Stimulated activated CD8-positive, alpha-beta memory T cell treated with anti-CD3 and anti-CD28 coated beads, Interleukin-7, amount 100 ng/mL, for 1 hour (primary cell): ENCODE measurements at places on chromosomes 12 and 14.
A peak's percentile ranks its signal among the peaks of the same experiment; 100 is the strongest.

- no peak for DNase-seq
These were observed 267.2 kb upstream of the BTG1 start for GRCh38 chr12:92412856-92413255.

DNA sequence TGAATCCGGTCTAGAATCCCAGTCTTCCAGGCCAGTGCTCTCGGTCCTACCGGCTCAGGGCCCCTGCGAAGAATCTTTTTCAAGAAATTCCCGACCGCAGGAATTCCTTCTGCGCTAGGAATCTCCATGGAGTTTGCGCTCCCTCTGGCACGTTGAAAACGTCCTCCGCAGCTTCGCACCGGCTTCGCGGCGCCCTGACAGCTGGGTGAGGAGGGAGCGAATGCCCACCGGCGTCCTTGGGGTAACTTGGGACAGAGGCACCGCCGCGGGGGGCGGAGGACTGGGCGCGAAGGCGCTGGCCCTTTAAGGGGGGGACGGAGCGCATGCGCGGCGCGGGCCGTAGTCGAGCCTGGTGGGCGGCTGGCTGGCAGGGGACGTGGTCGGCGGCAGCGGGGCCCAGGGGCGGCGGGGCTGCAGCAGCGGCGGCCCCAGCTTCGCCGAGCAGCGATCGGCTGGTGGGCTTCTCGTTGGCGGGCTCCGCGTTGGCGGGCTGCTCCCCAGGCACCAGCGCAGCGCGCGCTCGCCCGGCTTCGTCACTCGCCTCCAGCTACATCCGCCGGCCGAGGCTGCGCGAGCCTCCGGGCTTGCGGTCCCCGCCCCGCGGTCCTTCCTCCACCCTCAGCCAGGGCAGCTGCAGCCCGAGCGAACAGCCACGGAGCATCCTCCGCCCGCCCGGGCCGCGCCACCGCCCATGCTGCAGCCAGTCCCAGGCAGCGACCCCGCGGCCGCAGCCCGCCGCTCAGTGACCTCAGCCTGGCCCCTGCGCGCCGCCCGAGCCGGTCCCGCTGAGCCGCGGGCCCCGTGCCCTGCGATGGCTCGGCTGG lies at the start of gene VASH1:
VASH1 (plus strand) TSS at position 333 of the 824 bp plus-strand sequence. CDS start 1,354 bp downstream, outside the sequence.
- peak; percentile 18 for DNase-seq

DNA sequence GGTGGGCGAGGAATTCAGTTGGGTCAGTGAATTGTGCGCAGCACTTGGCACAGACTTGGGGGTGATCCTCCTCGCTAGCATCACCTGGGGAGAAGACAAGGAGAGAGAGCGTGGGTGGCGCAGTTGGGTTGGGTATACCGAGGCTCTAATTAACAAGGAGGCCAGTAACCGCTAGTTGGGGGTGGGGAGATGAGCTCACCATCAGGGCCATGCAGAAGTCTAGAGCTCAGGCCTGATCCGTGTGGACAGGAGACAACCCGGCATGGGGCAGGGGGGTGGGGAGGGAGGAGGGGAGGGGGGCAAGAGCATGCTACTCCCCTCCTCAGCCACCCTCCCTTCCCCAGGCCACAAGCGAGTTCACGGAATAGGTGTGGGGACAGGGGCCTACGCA lies 580 bp downstream of the SALL2 start:
- DNase-seq: no peak

DNA sequence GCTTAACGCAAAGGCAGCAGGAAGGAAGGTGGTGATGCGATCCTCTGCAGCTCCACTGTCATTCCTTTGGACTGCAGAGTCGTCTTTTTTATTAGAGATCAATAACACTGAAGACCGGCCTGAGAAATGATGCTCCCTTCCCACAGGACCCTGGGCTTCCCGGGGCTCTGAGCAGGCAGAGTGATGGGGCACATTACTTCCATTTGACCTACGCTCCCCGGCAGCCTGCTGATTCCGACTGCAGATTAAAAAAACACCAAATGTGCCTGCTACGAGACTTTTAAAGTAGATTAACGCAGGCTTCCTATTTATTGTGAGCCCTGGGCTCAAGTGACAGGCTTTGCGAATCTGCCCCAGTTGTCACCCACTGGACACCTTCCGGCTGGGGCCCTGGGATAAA lies 37.5 kb downstream of the KCNA1 start:
- DNase-seq: no peak

DNA sequence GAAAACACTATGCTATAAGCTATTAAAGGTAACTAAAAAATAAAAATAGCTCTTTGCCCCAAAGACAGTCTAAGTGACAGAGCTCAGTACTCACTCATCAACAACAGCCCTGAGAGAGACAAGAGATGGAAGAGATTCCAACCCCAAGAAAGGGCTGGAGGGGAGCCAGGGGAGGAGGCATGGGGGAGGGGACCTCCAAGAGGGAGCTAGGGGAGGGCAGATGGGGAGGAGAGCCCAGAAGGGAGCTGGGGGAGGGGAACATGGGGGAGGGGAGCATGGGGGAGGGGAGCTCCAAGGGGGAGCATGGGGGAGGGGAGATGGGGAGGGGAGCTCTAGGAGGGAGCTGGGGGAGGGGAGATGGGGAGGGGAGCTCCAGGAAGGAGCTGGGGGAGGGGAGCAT lies 7.7 kb downstream of the SSH1 start:
- no peak for DNase-seq

DNA sequence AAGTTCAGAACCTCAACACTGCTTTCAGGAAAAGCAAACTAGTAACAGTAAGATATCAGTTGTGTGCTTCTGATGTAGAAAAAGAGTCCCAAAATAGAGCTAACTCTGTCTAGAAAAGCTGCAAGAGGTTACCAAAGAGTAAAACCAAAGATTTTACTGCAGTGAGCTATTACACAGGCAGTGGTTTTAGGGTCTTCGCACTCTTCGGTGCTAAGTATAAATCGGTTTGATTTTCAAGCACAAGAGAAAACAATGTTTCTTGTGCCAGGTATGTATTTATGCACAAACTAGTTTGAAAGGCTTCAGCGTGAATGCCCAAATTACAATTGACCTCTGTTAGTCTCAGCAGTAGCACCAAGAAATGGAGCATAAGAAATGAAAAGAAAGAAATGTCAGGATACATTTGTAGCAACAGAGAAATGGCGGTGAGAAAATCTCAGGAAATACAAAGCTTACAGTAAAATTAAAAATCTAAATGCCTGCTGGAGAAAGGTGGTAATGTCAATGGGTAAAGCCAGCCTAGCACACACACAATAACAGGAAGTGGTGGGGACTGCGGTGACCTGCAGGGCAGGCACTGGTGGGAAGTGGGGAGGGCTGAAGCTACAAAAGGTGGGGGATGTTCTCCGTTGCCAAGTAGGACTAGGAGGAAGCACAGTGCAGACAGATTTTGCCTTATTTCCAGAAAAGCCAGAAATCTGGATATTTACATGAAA lies 18.0 kb upstream of the DYRK2 start:
- peak; percentile 61 for DNase-seq

DNA sequence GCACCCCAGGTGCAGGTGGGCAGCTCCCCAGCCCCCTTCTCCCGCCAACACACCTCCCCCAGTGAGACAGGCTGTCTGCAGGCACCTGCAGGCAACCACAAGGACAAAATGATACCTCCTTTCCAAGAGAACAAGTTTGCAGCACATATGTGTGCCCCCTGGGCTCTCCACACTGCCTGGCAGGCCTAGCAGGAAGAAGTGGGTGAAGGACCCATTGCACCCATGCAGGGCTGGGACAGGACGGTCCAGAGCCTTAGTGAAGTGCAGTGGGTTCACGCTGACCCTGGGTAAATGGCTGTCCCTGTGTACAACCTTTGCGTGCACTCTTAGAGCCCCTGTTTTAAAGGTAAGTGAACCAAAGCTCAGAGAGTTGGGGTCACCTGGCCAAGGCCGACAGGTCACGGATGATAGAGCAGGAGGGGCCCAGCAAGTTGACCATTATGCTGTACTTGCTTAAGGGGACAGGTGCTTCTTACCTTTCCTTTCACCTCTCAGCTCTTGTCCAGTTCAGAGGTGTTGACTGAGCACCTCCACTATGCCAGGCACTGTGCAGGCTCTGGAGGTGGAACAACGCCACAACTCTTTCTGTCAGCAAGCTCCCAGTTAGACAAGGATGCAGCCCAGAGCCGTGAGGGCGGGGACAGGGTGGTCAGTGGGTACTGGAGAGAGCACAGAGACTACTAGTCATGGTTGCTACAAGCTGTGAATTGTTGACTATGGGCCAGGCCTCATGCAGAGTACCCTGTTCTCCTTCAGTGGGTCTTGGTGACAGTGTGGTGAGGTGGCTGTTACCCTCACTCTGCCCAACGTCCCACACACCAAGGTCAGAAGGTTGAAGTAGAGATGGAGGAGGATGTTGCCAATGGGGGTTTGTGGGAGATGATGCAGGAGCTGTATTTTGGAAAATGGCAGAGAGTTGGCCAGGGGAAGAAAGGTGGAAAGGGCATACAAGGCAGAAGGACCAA lies 125.9 kb downstream of the PAPOLA start:
- no peak for DNase-seq
